ENCODE measurements at places on chromosomes 13 and 19.

GRCh38 chr19:4272894-4273293 lies 6.2 kb upstream of the SHD start:
- DNase-seq, result no peak

GRCh38 chr13:30718661-30719524 lies 16.4 kb upstream of the ALOX5AP start:
- peak; percentile 83 for DNase-seq

- DNase-seq, result no peak
These were observed 3.8 kb downstream of the MAMSTR start for GRCh38 chr19:48715681-48716171.

GRCh38 chr19:57103573-57104277 lies 16.1 kb upstream of the USP29 start:
- DNase-seq, result peak; percentile 58

GRCh38 chr13:41788552-41788951 lies 172.4 kb downstream of the VWA8 start:
- no peak for DNase-seq

DNA sequence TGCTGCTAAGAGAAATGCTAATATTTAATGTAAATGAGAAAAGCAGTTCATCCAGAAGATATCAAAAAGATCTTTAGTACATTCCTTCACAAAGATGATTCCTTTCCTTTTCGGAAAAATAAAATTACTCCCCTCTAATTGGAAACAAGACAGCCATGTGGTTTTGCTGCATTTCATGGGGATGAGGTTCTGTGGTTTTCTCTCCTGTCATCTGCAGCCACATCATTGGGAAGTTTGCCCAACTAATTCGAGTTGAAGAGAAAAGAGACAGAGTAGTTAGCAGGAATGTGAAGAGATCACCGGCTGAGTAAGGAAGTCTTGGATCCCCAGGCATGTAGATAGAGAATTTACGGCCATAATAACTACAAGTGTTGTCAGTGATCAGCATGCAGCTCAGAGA lies 122.1 kb downstream of the CYSLTR2 start:
- peak; percentile 87 for DNase-seq

Measured in A172 (cell line).